Neural progenitor cell (in vitro differentiated cells): ENCODE measurements at places on chromosomes 4 and X. TPM values are rescaled to one million over a fixed set of nuclear protein-coding genes. Genes with fewer than 3 reads are reported as not detected.

Gene BEX2
- 37.5 and 45.4 TPM in 2 replicates for total RNA-seq

Gene ARHGAP36
- total RNA-seq = 0.22 TPM in 1 of 2 replicates, not detected in the other

DNA sequence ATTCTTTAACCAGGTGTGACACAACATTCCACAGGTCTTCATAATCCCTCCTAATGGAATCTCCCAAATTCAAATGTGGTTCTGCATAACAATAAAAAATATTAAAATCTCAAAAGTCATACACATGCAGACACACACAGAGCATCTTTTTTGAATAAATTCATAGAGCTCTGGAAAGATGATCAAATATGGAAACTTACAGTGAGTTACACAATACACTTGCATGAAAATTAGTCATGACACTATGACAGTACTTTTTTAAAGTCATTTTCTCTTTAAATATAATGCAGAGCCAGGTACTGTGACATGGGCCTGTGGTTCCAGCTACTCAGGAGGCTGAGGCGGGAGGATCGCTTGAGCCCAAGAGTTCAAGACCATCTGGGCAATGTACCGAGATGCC is 38.9 kb downstream of the DDX60L start:
- DNase-seq = no peak

GRCh38 chr4:55291227-55291640 is 54.8 kb upstream of the SRD5A3 start:
- DNase-seq = no peak
